Esophagus muscularis mucosa (tissue), 4 donors: ENCODE measurements at places on chromosomes 13 and 19. TPM values are rescaled to one million over a fixed set of nuclear protein-coding genes. Genes with fewer than 3 reads are reported as not detected.
A peak's percentile ranks its signal among the peaks of the same experiment; 100 is the strongest.

Gene ZNF383
- 11.6 TPM for total RNA-seq

Gene GPR108
- total RNA-seq, result 61.7 TPM

Gene ELF1
- total RNA-seq, result 74.2 TPM

Gene ZNF440
- total RNA-seq, result 6.9 TPM

Gene IZUMO1
- total RNA-seq, result not detected

Gene ZNF534
- 0.42 TPM for total RNA-seq

Gene ZNF649
- total RNA-seq, result 15.0 TPM

Gene EDNRB
- total RNA-seq, result 55.3 TPM

Gene MBD3L2
- total RNA-seq, result not detected

Gene COL4A1
- total RNA-seq, result 578 TPM

Gene ZNF536
- 6.9 TPM for total RNA-seq

Gene S1PR4
- 2.6 TPM for total RNA-seq

Gene NLRP5
- not detected for total RNA-seq

Gene ZNF285
- total RNA-seq, result 6.3 TPM

Gene ATXN8OS
- total RNA-seq, result not detected

Gene DAND5
- 0.83 TPM for total RNA-seq

Gene PDX1
- not detected for total RNA-seq

Gene ATP8A2
- 0.65 TPM for total RNA-seq

GRCh38 chr13:79349011-79349410 lies 57.0 kb downstream of the RBM26 start:
- no peaks in the 10 kb centered on the region for H3K4me1 ChIP-seq
- no peak overlapping the region for H3K27ac ChIP-seq
- no peaks in the 10 kb centered on the region for H3K27me3 ChIP-seq
- no peak for DNase-seq
- H3K4me3 ChIP-seq, result no peak overlapping the region

GRCh38 chr13:30145709-30146367 lies 161.5 kb downstream of the KATNAL1 start:
- H3K4me3 ChIP-seq, result no peak overlapping the region
- DNase-seq, result no peak
- no peaks in the 10 kb centered on the region for H3K27me3 ChIP-seq
- H3K4me1 ChIP-seq, result peaks cover 26% of the 10 kb centered on the region
- H3K36me3 ChIP-seq, result no peaks in the 10 kb centered on the region

DNA sequence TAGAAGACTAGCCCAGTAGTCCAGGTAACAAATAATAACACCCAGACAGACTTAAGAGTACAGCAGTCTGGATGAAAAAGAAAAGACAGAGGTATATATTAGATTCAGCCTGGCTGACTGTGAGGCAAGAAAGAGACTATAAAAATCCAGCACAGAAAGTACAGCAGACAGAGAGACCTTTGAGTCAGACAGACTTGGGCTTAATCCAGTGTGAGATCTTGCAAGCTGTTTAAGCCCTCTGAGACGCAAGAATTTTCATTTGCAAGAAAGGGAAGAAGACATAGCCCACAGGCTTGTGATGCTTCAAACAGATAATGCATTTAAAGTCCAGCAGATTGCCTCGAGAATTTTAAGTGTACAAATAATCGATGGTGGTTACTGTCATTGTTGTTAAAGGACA lies 471.4 kb downstream of the LIG4 start:
- H3K27ac ChIP-seq, result no peak overlapping the region
- H3K4me1 ChIP-seq, result no peaks in the 10 kb centered on the region
- no peaks in the 10 kb centered on the region for H3K27me3 ChIP-seq
- no peak for DNase-seq

GRCh38 chr13:27293873-27294515 lies 23.4 kb downstream of the RASL11A start:
- H3K4me1 ChIP-seq, result no peaks in the 10 kb centered on the region
- H3K27me3 ChIP-seq, result no peaks in the 10 kb centered on the region
- H3K27ac ChIP-seq, result no peak overlapping the region
- H3K36me3 ChIP-seq, result no peaks in the 10 kb centered on the region
- no peak for DNase-seq

DNA sequence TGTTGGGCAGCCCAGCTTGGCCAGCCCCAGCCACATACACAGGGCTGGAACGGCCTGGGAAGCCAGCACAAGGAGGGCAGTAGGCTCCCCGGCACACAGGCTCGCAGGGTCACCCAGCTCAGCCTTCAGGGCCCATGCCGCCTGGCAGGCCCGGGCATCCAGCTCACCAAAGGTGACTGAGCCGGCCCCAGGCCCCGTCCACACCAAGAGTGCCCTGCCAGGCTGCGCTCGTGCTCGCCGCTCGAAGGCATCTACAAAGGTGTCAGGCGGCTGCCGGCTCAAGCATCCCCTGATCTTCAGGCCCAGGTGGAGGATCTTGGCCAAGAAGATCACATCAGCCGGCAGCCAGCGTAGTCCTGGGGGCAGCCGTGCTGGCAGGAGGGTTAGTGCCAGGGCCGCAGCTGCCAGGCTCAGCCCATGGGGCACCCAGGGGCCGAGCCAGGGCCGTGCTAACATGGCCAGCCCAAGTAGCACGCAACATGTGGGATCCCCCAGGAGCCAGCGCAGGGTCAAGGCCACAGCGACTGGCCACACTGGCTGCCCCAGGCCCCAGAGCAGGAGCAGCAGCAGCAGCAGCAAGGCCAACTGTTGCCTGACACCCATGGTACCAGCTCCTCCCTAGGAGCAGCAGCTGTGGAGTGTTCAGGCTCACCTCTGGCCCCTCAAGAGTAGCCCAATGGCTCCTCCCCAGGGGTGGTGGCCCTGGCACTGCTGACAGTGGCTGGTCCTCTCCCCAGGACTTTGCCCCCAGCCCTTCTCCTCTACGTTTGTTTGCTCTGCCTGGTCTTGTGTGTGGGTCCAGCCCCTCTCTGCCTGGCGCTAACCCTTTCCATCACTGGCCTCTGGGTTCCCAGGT lies at the start of gene SLC27A5:
TSS of gene SLC27A5 (minus strand) at position 640 of the 856 bp plus-strand sequence. CDS start at position 603, 37 bp downstream.
- no peak within 1 kb of the TSS for H3K4me3 ChIP-seq
- no peak for DNase-seq
- H3K4me1 ChIP-seq, result peaks cover 26% of the 10 kb centered on the region
- no peak within 1 kb of the TSS for H3K27ac ChIP-seq
- H3K36me3 ChIP-seq, result peaks cover 21% of the 10 kb centered on the region

- H3K27ac ChIP-seq, result no peak overlapping the region
- peak; percentile 93 for DNase-seq
- peaks cover 5% of the 10 kb centered on the region for H3K36me3 ChIP-seq
Observed at GRCh38 chr19:40542202-40542859, 34.3 kb upstream of the SHKBP1 start.

DNA sequence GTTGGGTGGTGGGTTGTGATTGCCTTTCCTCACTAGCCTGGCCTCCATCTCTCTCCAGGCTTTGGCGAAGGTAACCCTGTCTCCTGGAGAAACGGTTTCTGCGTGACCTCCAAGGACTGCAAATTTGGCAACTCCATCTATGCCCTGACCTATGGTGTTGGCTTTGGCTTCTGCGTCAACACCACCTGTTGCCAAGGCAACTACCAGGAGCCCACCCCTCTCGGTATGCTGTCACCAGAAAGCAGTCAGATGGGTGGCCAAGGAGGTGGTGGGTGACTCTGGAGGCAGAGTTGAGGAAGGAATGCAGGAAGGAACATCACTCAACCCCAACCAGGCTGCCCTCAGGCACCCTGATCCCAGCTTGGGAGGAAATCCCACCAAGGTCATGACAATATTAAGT lies 18.6 kb upstream of the IRGC start:
- H3K4me3 ChIP-seq, result no peak overlapping the region
- no peaks in the 10 kb centered on the region for H3K36me3 ChIP-seq
- H3K27ac ChIP-seq, result no peak overlapping the region
- peaks cover 21% of the 10 kb centered on the region for H3K4me1 ChIP-seq

GRCh38 chr13:82772816-82773215 lies 1109.5 kb downstream of the SLITRK1 start:
- H3K27ac ChIP-seq, result no peak overlapping the region
- no peaks in the 10 kb centered on the region for H3K27me3 ChIP-seq
- DNase-seq, result no peak
- H3K4me3 ChIP-seq, result no peak overlapping the region
- no peaks in the 10 kb centered on the region for H3K4me1 ChIP-seq

GRCh38 chr19:46890423-46891170 lies 29.8 kb downstream of the ARHGAP35 start:
- H3K4me3 ChIP-seq, result no peak overlapping the region
- H3K27me3 ChIP-seq, result no peaks in the 10 kb centered on the region
- no peak for DNase-seq
- H3K36me3 ChIP-seq, result no peaks in the 10 kb centered on the region
- H3K4me1 ChIP-seq, result peaks cover 20% of the 10 kb centered on the region

DNA sequence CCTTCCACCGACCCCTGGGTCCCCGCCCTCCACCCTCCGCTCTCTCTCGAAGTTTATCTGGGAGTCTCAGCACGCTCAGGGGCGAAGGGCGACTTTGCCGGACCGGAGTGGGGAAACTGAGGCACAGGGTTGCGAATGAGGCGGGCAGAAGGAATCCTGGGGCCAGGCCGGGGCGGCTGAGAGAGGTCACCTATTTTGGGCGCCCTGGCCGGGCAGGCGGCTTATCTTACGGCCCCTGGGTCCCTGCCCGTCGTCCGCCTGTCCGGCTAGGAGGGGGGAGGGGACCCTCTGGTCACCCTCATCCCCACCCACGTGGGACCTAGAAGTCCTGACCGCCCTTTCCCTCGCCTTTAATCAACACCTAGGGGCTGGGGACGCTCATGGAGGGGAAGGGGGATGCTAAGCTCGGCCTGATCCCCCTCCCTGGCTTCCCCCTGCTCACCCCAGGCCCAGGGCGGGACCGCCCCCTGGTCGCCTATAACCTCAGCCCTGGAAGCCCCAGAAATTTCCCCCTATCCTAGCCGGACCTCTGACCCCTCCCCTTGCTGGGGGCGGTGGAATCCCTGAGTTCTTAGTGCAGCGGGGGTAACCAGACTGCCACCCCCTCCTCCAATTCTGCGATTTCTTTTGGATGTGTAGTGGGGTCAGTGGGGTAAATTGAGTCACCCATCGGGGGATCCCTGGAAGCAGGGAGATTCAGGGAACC lies 556 bp downstream of the TRIP10 start:
- peak overlapping the region; percentile 95 for H3K27ac ChIP-seq
- H3K27me3 ChIP-seq, result no peaks in the 10 kb centered on the region
- H3K36me3 ChIP-seq, result peaks cover 7% of the 10 kb centered on the region
- H3K4me1 ChIP-seq, result peaks cover 71% of the 10 kb centered on the region

- H3K36me3 ChIP-seq, result no peaks in the 10 kb centered on the region
- H3K27me3 ChIP-seq, result no peaks in the 10 kb centered on the region
- H3K4me1 ChIP-seq, result peaks cover 11% of the 10 kb centered on the region
- H3K27ac ChIP-seq, result no peak overlapping the region
Observed at GRCh38 chr13:106172176-106172905, 363.1 kb downstream of the EFNB2 start.

- no peak overlapping the region for H3K27ac ChIP-seq
- H3K4me3 ChIP-seq, result no peak overlapping the region
- no peak for DNase-seq
- no peaks in the 10 kb centered on the region for H3K4me1 ChIP-seq
- no peaks in the 10 kb centered on the region for H3K27me3 ChIP-seq
Observed at GRCh38 chr13:42405665-42406390, 133.9 kb downstream of the AKAP11 start.

GRCh38 chr19:33194886-33195644 lies 935 bp downstream of the LRP3 start:
- DNase-seq, result no peak
- H3K4me3 ChIP-seq, result peak overlapping the region; percentile 76
- no peaks in the 10 kb centered on the region for H3K27me3 ChIP-seq
- H3K27ac ChIP-seq, result peak overlapping the region; percentile 69
- H3K36me3 ChIP-seq, result no peaks in the 10 kb centered on the region

GRCh38 chr19:56294549-56294948 lies 20.1 kb downstream of the ZSCAN5A start:
- H3K27me3 ChIP-seq, result no peaks in the 10 kb centered on the region
- H3K27ac ChIP-seq, result no peak overlapping the region
- no peaks in the 10 kb centered on the region for H3K4me1 ChIP-seq
- H3K36me3 ChIP-seq, result peaks cover 32% of the 10 kb centered on the region
- no peak overlapping the region for H3K4me3 ChIP-seq

GRCh38 chr19:28377077-28377476 lies 835.9 kb downstream of the UQCRFS1 start:
- DNase-seq, result no peak
- no peak overlapping the region for H3K4me3 ChIP-seq
- H3K4me1 ChIP-seq, result no peaks in the 10 kb centered on the region
- H3K27me3 ChIP-seq, result no peaks in the 10 kb centered on the region
- H3K27ac ChIP-seq, result no peak overlapping the region
